Activated CD4-positive, alpha-beta T cell treated with anti-CD3 and anti-CD28 coated beads, Interleukin-2, amount 10 ng/mL, durations not matched to agents 24 days and 14 days (primary cell): ENCODE measurements at places on chromosomes 7 and 10.

DNA sequence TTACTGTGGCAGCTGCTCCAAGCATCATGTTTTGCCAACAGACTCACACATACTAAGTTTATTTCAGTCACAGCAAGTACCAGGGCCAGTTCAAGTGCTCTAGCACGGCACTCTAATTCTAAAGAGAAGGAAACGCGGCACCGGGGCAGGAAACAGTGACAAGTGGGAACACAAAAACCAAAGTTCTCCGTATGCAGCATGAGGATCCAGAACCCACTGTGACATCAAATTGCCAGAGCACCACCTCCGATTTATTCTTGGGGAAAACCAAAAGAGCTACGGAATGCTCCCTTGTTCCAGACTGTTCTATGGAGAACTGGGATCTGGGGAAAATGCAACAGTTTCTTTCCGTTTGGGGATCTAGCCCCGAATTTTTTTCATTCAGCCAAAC, 448 bp upstream of the PTER start:
- H3K4me1 ChIP-seq, result peaks cover 33% of the 10 kb centered on the region
- peaks cover 9% of the 10 kb centered on the region for H3K27me3 ChIP-seq
- H3K36me3 ChIP-seq, result peaks cover 25% of the 10 kb centered on the region
- peak overlapping the region; percentile 95 for H3K4me3 ChIP-seq
- peak overlapping the region; percentile 96 for H3K27ac ChIP-seq

GRCh38 chr10:29658984-29659965, 24.5 kb upstream of the SVIL start:
- peak; percentile 89 for DNase-seq
- peaks cover 46% of the 10 kb centered on the region for H3K27me3 ChIP-seq
- H3K27ac ChIP-seq, result peak overlapping the region; percentile 67
- H3K4me3 ChIP-seq, result peak overlapping the region; percentile 56

DNA sequence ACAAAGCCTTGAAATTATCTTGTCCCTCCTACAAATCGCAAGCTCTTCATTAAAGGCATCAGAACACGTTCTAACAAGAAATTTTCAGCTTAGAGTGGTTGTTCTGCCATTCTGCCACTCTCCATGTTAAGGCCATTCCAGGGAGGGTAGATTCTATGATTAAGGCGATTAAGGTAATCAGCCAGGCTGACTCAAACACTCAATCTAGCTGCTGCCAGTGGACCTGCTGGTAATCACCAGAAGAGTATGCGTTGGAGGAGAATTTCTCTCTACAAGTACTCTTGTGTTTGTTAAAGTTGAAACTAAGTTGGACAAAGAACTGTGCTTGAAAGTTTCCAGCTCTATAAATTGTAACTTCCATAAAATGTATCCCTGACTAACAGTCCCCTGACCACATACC, 149.2 kb upstream of the COL1A2 start:
- no peaks in the 10 kb centered on the region for H3K4me1 ChIP-seq
- H3K27ac ChIP-seq, result no peak overlapping the region
- no peaks in the 10 kb centered on the region for H3K27me3 ChIP-seq

DNA sequence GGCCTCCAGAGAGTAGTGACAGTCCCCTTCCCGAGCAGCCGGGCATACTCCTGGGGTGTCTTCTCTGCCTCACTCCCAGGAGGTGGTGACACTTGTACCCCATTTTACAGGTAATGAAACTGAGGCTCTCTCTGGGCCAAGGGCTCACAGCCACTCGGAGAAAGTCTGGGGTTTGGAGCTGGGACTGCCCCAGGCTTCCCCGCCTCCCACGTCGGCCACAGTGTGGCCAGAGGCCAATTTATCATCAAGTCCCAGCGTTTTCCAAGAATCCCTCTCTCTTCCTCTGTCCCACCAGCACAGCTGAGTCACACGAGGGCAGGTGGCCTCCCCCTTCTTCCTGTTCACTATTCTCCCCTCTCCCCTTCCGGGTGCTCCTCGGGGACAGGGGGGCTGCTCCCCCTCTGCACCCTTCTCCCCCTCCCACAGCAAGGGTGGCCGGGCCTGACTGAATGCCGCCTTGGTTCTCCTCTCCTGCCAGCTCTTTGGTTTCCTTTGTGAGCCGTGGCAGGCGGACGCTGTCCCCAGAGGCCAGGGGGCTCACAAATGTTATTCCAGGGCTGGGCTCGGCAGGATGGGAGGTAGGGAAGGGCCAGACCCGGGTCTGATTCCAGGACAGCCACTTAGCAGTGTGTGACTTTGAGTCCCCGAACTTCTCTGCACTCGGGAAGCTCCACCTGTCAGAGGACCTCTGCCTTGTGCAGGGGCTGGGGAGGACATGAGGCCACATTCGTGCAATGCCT, 17.7 kb downstream of the CLIP2 start:
- peaks cover 12% of the 10 kb centered on the region for H3K4me1 ChIP-seq
- H3K4me3 ChIP-seq, result peak overlapping the region; percentile 15
- H3K36me3 ChIP-seq, result no peaks in the 10 kb centered on the region
- DNase-seq, result no peak
- peaks cover 15% of the 10 kb centered on the region for H3K27me3 ChIP-seq
- no peak overlapping the region for H3K27ac ChIP-seq

GRCh38 chr7:46189255-46189790, 268.3 kb upstream of the IGFBP3 start:
- H3K27me3 ChIP-seq, result no peaks in the 10 kb centered on the region
- no peak overlapping the region for H3K27ac ChIP-seq
- no peak for DNase-seq
- no peaks in the 10 kb centered on the region for H3K4me1 ChIP-seq
- no peak overlapping the region for H3K4me3 ChIP-seq

GRCh38 chr10:4048236-4048864, 263.3 kb upstream of the KLF6 start:
- H3K27ac ChIP-seq, result no peak overlapping the region
- no peaks in the 10 kb centered on the region for H3K36me3 ChIP-seq
- H3K4me3 ChIP-seq, result no peak overlapping the region

DNA sequence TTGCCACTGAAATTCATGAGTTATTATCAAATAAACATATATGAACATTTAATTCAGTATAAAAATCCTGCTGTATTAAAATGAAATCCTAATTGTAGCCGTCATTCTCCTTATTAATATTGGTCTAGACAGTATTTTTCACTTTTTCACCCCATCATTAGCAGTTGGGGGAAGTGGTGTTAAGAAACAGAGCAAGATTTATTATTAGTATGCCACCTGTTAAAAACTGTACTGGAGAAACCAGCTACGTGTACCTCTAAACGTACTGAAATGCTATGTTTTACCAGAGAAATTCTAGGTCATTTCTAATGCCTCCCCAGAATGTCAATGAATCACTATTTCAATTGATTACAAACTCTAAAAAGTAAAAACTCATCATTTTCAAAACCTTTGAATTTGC, 9.8 kb upstream of the ZNRF2 start:
- H3K36me3 ChIP-seq, result no peaks in the 10 kb centered on the region
- no peak overlapping the region for H3K4me3 ChIP-seq
- H3K27me3 ChIP-seq, result peaks cover 6% of the 10 kb centered on the region
